DND-41 (cell line): ENCODE measurements at places on chromosomes 1 and 21.

DNA sequence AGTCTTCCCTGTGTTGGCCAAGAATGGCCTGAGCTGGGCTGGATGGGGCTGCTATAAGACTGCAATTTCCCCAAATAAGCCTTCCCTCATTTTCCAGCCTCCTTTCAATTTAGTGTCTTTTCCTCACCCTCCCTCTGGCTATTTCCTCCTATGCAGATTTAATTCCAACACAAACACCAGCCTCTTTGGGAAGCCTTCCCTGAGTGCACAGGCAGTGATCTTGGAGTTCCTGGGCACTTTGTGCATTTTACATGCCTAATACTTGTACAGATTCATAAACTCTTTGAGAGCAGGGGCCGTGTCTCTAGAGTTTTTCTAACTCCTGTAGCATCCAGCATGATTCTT, 91.1 kb upstream of the TLR5 start:
- no peak for DNase-seq

- DNase-seq: no peak
These were observed 15.8 kb upstream of the ZC3H12A start for GRCh38 chr1:37458551-37458950.

GRCh38 chr1:201476670-201477344, 7.8 kb upstream of the PHLDA3 start:
- no peak for DNase-seq

GRCh38 chr1:237789619-237790018, 101.1 kb downstream of the ZP4 start:
- no peak for DNase-seq

GRCh38 chr1:77413541-77414335, 131.9 kb downstream of the AK5 start:
- no peak for DNase-seq

- DNase-seq: no peak
These were observed 200.4 kb downstream of the DYRK1A start for GRCh38 chr21:37566790-37567615.

DNA sequence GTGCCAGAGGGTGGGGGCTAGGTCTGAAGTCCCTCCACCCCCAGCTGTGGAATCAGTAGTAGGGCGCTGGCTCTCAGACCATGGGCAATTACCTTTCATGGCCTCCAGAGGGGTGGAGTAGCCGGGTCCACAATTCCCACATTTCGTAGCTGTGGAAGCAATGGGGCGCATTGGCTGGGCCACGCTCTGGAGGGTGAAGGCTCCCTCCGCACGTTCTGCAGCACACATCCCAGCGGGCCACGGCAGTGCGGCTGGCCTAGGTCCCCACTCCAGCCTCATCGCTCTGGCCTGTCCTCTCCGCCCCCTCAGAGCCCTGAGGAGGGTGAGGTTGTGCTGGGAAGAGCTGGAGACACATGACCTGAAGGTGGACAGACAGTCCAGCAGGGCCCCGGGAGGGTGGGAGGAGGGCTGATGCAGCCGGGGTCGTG, 2.9 kb downstream of the SELENBP1 start:
- no peak for DNase-seq

- DNase-seq: no peak
These were observed 516.7 kb downstream of the NPHP4 start for GRCh38 chr1:5475572-5475971.

- DNase-seq: no peak
These were observed 45.5 kb downstream of the TNFSF4 start for GRCh38 chr1:173161510-173162221.

GRCh38 chr1:67446893-67447292, 16.7 kb upstream of the SERBP1 start:
- DNase-seq: no peak

DNA sequence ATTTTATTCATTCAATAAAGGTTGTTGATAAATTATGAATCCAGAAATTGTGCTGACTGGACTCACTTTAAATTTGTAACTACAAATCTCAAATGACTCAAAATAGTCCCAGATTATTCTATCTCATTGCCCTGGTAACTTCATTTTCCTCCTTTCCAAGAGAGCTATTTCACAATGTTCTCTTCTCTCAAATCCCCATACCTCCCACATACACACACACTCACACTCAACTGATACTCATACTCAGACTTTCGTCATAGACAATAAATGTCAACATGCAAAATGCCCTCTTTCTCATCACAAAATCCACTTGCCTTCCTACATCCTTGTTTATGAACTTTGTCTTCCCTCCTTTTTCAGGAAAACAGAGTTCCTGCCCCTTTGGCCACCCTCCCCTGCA, 33.3 kb downstream of the EXTL2 start:
- no peak for DNase-seq
